ENCODE measurements at places on chromosomes 4 and X.

DNA sequence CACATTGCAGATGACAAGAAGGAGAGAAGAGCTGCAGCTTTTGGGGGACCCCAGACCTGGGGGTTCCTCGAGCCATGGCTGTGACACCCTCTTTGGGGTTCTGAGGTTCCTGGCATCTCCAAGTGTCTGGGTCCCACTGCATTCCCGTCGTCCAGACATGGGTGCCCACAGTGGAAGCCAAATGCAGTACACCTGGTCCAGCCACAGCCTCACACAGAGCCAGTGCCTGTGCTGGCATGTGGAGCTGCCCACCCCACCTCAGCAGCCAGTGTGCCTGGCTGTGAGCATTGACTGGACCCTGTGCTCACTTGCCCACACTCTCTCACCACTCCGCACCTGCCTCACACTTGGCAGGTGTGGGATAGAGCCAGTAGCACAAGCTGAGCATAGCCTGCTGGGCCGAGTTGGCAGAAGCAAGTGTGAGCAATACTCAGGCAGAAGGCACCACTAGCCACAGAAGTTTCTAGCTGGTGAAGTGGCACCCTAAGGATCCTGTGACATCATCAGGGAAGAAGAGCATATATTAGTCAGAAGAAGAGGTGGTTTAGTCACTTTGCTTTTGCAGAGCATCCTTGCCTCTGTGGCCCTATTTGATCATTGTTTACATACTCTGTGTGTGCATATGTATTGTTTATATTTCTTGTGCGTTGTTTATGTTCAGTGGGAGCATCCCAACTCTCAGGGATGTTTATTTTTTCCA lies 65.0 kb upstream of the MAGEB2 start:
- DNase-seq, result no peak

DNA sequence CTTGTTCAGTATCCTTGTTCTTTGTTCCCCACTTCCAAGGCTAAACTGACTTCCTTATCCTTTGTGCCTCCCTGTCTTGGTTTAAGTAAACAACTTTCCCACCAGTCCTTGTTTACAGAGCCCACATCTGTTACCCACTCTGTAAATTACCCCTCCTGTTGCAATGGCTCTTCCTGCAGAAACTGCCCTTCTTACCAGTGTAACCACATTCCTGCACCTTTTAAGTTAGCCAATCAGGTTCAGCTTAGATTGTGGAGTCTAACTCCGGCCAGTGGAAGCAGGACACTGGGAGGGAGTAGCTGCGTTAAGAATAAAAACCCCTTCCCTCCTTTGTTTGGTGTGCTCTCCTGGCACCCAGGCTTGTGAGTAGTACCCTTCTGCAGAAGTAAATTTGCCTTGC lies 360.9 kb downstream of the PRDM5 start:
- no peak for DNase-seq

GRCh38 chr4:114911111-114911510 lies 202.3 kb downstream of the NDST4 start:
- DNase-seq, result no peak

GRCh38 chrX:94288972-94289371 lies 615.0 kb downstream of the FAM133A start:
- DNase-seq, result no peak

GRCh38 chr4:184115399-184115798 lies 102.3 kb downstream of the ENPP6 start:
- DNase-seq, result no peak

DNA sequence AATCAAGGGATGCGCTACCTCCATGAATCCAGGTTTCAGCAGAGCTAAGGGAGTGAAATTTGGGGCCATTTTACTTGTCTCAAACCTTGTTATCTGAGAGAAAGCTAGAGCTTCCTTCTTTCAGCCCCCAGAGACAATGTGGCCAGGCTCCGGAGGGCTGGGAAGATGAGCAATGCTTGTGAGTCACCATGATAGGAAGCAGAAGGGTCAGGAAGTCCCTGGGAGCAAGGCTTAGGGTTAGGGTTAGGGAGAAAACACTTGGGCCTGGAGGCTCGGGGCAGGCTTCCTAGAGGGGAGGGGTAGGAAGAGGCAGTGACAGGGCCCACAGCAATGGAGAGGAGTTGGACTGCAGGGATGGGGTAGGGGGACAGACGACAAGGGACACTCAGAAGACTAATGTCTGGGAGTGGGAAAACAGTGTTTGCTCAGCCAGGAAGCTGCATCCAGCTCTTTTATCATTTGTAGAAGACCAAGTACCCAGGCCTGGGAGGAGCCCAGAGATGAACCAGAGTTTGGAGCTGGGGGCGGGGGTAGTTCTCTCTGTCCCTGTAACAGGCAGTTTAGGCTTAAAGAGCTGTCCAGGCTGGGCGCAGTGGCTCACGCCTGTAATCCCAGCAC lies 16.4 kb upstream of the PORCN start:
- DNase-seq, result no peak

DNA sequence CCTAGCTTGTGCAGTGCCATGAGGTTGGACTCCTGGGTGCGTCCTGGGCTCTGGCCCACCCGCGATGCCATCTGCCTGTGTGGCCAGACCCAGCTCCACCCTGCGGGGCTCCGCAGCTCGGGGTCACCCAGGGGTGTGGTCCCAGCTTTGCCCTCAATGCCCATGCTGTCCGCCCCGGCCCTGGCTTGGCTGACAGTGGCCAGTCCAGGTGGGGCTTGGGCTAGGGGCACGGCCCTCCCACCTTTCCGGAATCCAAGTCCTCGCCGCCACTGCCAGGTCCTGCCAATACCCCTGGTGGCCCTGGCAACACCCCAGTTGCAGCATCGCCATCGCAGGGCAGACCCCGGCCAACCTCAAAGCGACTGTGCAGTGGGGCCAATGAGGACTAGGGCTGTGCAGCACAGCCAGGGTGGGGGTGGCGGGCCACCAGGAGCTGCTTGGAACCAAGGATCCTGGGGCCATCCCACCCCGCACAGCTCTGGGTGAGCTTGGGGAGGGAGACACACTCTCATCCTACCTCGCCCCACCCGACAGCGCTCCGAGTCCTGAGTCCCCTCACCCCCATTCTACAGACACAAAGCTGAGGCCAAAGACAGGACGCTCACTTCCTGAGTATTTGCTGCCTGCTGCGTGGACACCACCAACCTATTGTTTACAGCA lies 80.9 kb downstream of the ZNF718 start:
- DNase-seq, result no peak

DNA sequence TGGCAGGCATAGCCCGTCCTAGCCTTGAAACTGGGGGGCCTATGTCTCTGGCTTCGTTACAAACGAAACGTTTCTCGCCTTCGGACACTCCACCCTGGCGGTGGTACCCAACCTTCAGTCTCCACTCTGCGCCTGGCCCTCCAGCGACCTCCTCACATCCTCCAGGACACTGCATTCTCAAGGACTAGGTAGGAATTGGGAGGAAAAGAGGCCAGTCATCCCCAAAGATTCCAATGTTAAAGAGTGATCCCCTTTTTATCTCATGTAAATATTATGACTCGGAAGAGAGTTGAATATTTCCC lies 2.1 kb upstream of the NKX6-1 start:
- DNase-seq, result no peak

DNA sequence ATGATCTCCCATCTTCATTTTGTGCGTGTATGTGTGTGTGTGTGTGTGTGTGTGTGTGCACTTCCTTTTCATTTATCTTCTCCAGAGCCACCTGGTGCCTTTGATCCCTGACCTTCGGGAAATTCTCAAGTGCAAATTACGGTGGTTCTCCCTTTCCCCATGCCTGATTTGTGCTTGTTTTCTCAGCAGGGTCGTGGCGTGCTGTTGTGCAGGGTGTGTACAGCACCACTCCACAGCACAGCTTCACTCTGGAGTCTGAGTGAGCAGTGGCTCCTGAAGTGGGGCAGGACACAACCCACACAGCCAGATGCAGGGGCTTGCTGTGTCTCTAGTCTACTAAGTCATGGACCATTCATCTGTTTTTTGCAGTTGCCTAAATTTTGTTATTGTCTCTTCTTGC lies 114.2 kb upstream of the TBC1D9 start:
- DNase-seq, result no peak

DNA sequence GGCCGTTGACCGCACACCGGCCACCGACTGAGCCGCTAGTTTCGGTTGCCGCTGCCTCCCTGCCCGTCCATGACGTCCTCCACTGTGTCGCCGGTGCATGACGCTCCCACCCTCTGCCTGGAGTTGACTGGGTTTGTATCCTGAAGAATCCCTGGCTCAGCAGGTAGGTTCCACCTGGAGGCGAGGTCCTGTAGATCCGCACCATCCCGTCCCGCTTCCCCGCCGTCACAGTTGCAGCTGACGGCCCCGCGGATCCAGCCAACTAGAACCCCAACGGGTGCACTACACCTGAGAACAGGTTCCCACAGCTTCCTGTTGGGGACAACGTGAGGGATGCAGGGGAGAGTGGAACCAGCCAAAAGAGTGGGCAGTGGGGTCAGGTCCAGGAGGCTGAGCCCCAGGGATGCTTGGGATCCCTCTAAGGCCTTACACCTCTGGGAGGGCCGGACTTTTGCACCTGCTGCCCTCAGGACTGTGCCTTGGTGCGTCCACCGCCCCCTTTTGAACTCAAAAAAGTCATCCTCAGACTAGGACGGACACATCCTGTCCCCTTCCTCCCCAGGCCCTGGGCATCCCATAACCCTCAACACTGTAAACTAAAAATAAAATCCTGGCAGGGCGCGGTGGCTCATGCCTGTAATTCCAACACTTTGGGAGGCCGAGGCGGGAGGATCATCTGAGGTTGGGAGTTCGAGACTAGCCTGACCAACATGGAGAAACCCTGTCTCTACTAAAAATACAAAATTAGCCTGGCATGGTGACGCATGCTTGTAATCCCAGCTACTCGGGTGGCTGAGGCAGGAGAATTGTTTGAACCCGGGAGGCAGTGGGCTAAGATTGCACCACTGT lies 1.1 kb upstream of the SLBP start:
- DNase-seq, result no peak

DNA sequence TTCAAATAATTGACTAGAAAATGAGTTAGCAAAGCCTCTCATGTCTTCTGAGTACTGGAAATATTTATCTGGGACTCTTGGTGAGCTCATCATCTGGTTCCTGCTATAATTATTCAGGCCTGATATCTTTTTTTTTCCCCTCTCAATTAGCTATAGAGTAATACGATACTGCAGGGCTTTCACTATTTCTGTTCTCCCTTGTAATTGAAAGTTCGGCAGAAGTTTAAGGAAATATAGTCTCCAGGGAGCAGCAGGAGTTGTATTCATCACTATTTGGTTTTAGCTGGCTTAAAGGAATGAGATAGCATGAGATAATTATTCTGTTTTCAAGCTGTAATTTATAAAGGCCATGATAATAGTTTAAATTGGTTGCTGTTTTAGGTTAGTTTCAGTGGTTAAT lies 378.6 kb upstream of the EPHA5 start:
- no peak for DNase-seq

DNA sequence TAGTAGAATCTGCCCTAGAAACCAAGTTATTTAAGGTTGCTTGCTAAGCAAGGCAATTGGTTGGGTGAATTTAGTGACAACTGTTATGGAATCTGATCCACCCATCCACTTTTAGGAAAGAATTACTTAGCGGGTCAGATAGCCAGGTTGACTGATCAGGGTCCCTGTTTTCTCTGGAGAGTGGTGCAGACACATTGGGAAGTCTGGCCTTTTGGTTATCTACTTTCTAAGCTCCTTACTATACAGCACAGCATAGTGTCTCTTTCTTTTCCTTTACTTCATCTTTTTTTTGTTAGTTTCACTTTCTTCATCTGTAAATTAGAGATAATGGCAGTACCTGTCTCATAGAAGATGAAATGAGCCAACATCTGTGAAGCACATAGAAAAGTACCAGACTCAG lies 7.4 kb downstream of the HERC3 start:
- no peak for DNase-seq

- no peak for DNase-seq
These were observed 50.9 kb downstream of the CFAP299 start for GRCh38 chr4:80386281-80386886.

DNA sequence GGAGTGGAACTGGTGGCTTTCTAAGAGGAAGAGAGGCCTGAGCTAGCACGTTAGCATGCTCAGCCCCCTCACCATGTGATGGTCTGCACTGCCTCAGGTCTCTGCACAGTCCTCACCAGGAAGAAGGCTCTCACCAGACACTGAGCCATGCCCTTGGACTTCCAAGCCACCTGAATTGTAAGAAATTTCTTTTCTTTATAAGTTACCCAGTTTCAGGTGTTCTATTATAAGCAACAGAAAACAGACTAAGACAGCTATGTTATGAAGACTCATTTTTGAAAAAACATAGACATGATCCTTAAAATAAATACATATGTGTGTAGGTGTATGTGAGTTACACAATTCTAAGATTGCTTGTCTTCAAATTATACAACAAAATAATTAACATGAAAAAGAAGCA lies 74.7 kb downstream of the CEP44 start:
- no peak for DNase-seq

DNA sequence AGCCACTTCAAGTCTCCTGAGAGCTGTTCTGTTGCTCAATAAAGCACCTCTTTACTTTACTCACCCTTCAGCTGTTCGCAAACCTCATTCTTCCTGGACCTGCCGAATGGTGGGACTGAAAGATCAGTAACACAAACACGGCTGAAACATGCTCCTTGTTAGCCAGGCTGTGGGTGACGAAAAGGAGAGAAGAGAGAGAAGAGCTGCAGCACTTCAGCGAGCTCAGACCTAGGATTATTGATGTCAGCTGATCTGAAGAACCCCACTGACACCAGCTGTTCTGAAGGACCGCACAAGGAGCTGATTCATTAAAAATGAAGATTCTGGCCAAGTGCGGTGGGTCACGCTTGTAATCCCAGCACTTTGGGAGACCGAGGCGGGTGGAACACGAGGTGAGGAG lies 2020.0 kb upstream of the ADGRL3 start:
- DNase-seq, result no peak

GRCh38 chr4:3369781-3370674 lies 71.7 kb upstream of the HGFAC start:
- peak; percentile 48 for DNase-seq

GRCh38 chr4:122889726-122890125 lies 32.7 kb downstream of the NUDT6 start:
- no peak for DNase-seq

DNA sequence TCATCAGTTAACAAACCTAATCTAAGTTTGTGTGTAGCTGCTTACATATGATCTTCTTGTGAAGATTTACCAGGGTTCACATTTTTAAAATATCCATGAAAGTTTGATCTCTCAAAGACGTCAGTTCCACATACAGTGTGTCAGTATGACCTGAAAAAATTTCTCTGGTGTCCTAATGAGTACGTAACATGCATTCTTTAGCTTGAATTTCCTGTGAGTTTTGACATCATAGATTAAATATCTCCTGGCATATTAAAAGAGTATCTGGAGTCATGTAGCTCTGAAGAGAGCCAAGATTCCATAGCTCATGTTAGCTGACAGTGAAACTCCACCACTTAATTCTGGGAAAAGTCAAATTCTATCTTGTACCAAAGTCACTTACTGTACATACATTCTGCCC lies 43.9 kb upstream of the PDLIM5 start:
- no peak for DNase-seq

- DNase-seq, result no peak
These were observed 9.2 kb downstream of the MAGED1 start for GRCh38 chrX:51902510-51903050.

All from CD8-positive, alpha-beta memory T cell (primary cell).